ENCODE measurements at places on chromosomes 12 and 14.

DNA sequence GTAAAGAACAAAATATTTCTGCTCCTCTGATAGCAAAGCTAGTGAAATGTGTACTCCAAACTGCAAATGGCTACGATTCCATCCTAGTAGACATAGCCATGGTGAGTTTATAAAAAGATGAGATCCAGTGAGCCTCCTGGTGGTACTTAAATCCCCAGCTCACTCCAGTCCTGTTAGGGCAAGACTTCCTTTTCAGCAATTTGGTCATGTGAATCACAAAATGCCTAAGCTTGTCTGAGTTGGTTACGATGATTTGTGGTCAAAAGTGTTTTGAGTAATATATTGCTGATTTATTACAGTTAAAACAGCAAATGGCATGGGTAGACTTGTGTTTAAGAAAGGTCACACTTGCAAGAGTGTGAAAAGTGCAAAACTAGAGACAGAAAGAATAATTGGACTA, 102.7 kb upstream of the NAV3 start:
- no peak for DNase-seq

GRCh38 chr12:16112130-16112529, 165.4 kb downstream of the SLC15A5 start:
- no peak for DNase-seq

- DNase-seq = no peak
These were observed 399 bp upstream of the ZNF705A start for GRCh38 chr12:8156416-8156815.

- no peak for DNase-seq
These were observed 26.0 kb upstream of the KRT78 start for GRCh38 chr12:52874573-52875435.

GRCh38 chr12:14284184-14284722, 81.2 kb upstream of the ATF7IP start:
- no peak for DNase-seq

DNA sequence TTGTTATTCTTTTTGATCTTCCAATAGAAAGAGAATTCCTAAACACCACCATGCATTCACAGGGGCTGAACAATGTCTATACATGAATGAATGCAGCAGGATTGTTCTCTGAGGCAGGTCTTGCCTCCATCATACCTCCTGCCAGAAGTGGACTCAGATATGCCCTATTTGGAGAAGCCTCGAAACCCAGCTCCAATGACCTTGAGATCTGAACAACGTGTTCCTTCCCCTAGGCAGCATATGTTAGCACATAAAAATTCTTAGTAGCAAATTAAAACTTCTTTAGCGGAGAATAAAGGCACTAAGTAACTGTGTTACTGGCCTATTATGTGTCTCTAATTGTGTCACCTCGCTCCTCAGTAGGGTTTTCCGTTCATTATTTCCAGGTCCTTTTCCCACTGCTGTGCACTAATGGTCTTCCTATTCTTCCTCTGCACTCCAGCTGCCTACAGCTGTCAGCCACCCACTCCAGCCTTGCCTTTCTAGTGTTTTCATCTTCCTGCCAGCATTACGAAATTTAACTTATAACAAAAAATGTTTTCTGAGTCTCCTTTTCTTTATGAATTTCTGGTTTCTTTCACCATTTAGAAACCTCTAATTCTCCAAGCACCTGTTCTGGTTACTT, 62.6 kb upstream of the IGF1 start:
- DNase-seq = no peak

GRCh38 chr14:71366861-71367260, 459.6 kb downstream of the PCNX1 start:
- DNase-seq = no peak

GRCh38 chr14:99995700-99996356, 69.4 kb upstream of the EVL start:
- DNase-seq = no peak

DNA sequence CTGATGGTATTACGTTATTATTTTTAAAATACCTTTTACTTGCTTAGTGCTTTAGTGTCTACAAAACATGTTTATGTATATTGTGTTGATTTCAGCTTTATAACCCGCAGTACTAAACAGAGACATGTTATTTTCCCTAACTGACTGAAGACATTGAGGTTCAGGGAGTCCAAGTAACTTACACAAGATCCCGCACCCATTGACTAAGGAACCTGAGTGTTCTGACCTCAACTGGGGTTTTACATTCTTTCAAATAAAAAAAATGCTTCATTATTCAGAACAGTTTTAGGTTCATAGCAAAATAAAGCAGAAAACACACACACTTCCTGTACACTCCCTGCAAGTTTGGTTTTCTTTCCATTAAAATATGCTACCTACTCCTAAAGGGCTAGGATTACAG, 60.4 kb upstream of the METAP2 start:
- DNase-seq = no peak

DNA sequence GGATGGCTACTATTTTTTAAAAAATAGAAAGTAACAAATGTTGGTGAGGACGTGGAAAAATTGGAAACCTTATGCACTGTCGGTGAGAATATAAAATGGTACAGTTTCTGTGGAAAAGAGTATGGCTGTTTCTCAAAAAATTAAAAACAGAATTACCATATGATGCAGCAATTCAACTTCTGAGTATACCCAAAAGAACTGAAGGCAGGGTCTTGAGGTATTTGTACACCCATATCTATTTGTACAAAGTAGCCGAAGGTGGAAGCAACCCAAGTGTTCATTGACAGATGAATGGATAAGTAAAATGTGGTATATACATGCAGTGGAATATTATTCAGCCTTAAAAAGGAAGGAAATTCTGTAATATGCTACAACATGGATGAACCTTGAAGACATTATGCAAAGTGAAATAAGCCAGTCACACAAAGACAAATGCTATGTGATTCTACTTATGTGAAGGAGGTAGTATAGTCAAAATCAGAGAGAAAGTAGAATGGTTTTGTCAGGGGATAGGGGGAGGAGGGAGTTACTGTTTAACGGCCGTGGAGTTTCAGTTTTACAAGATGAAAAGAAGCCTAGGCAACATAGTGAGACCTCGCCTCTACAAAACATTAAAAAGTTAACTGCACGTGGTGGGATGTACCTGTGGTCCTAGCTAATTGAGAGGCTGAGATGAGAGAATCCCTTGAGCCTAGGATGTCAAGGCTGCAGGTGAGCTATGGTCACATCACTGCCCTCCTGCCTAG, 38.4 kb upstream of the CCT2 start:
- DNase-seq = no peak
